Stimulated activated CD4-positive, alpha-beta T cell treated with anti-CD3 and anti-CD28 coated beads, Interleukin-2, amount 100 ng/mL, for 4 hours (primary cell): ENCODE measurements at places on chromosomes 4 and X.

GRCh38 chr4:99664716-99665115 lies 7.1 kb upstream of the C4orf54 start:
- DNase-seq, result no peak

DNA sequence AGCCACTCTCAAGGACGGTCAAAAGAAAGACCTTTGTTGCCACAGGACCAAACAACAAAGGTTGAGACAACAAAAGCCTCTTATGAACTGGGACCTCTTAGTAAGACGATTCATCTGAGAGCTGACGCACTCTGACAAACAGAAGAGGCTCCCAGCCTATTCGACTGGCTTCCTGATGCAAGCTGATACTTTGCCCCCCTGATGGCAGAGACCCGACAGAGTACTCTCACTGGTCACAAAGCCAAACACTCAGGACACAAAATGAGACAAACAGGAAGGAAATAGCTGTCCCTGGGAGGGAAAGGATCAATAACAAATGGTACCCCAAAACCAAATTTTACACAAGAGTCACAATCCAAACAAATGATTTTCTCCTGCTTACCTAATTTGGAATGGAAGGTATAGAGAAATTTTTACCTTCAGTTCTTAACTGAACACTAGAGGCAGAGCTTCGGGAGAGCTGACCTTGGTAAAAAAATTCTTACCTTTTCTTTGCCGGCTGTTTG lies 75.2 kb upstream of the PLAC8 start:
- no peak for DNase-seq

DNA sequence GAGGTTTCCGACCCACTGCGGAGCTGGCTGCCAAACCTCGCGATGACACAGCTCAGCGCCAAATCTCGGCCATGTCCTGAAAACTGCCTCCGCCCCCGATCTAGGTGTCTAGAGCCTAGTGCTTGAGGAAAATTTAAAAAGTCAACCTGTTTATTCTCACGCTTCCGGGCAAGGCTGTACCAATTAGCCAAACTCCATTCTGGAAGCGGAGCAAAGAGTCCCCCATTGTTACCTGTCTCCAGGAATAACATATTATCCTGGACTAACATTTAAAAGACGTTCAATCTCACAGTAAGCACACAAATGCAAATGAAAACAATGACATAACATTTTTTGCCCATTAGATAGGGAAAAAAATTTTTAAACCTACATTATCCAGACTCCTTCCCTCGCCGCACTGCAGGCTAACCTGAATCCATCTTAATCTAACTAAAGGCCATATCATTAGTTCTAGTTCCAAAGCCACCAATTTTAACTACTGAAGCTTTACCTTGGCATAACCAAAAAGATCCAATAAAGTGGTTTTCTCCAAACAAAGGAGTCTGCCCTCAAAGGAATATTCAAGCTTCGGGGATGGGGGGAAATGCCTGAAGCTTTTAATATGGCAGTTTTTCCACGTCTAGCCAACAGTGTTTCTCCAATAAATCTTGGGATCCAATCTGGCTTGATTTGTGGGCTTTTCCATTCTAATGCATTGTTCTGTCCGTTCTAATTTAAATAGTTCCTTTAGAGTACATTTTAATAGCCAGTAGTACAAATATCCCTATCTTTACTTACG lies 1.9 kb downstream of the HUWE1 start:
- DNase-seq, result no peak

DNA sequence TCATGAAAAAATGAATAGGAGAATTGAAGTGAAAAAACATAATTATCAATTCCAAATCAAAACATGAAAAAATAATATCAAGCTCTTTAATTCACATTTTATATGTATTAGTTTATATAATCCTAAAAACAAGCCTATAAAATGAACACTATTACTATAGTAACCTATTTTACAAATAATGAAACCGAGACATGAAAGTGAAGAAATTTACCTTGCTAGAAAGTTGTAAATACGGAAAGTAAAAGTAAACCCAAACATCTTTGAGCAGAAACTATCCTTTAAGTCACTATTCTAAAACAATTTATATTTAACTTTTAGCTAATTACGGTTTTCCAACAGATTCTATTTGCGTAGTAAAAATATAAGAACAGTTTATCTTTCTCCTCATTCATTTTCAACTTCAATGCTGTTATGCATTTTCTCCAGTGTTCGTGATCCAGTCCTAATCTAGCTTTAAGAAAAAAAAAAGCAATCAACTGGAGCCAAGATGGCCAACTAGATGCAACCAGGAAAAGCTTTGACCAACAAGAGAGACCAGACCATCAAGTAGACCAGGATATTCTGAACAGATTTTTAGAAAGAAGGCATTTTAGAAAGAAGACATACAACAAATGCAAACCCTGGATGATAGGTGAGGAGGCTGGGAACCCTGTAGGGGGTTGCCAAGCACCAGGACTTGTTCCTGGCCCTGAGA lies 67.0 kb downstream of the DDX53 start:
- DNase-seq, result no peak

DNA sequence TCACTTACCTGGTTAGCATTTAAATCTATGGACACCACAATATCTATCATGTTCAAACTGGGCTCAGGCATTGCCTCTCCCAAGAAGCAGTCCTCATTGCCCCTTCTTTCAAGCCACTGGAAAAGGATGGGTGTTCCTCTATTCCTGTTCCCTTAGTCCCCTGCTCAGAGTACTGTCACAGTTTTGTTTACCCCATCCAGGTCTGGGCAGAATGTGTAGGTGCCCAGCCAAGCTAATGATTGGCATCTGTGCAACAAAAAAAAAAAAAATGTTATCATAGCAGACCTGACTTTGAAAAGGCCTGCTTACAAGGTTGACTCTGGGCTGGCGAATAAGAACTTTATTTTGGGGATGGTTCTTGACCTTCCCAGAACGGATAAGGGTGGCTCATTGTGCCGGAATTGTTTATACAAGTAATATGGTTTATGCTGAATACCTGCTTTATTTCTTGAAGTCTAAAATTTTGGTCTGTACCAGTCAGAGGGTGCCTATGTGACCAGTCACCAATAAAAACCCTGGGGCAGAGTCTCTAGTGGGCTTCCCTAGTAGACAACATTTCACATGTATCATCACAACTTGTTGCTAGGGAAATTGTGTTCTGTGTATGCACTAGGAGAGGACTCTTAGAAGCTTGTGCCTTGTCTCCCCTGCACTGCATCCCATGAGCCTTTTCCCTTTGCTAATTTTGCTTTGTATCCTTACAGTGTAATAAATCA lies 47.9 kb downstream of the JADE3 start:
- DNase-seq, result no peak

- DNase-seq, result no peak
These were observed 336.5 kb upstream of the SFRP2 start for GRCh38 chr4:154125340-154125739.

- no peak for DNase-seq
These were observed 459.7 kb upstream of the TRAM1L1 start for GRCh38 chr4:117545039-117545438.

GRCh38 chr4:146949559-146949958 lies 3.9 kb upstream of the TTC29 start:
- no peak for DNase-seq

- no peak for DNase-seq
These were observed 1814.9 kb downstream of the STIM2 start for GRCh38 chr4:28675582-28675981.

DNA sequence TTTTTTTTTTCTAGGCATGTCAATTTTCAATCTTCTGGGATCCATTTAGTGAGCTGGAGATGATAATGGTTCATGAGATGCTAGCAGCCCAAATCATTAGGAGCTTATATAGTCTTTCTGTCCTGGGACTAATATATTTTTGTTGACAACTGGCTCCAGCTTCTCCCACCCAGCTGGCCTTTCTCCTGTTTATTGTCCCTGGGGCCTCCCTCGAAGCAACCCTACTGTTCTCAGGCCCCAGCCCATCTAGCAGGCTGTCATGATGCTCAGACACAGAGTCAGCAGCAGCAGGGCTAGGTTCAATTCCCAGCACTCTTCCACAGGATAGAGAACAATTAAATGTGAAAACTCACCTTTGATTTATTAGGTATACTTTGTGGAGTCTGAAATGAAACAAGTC lies 127.6 kb upstream of the MID1 start:
- no peak for DNase-seq

GRCh38 chr4:162075726-162076125 lies 88.1 kb downstream of the FSTL5 start:
- DNase-seq, result no peak

- DNase-seq, result no peak
These were observed 81.4 kb downstream of the ARHGAP10 start for GRCh38 chr4:147813109-147813773.

- DNase-seq, result no peak
These were observed 2277.7 kb upstream of the AGA start for GRCh38 chr4:179719766-179720450.

DNA sequence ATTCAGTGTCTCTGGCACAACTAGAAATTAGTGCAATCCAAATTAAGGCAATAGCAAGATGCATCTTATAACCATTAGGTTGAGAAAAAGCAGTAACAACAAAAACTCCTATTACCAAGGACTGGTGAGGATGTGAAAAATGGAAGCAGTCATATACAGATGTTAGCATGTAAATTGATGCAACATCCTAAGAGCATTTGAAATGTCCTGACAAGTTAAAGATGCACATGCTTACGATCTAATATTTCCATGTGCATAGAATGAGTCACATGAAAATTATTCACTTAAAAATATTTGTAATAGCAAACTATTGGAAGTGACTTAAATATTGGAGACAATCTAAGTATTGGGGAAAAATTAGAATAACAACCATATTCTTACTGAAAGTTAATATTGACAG lies 163.0 kb downstream of the FAM13A start:
- no peak for DNase-seq

DNA sequence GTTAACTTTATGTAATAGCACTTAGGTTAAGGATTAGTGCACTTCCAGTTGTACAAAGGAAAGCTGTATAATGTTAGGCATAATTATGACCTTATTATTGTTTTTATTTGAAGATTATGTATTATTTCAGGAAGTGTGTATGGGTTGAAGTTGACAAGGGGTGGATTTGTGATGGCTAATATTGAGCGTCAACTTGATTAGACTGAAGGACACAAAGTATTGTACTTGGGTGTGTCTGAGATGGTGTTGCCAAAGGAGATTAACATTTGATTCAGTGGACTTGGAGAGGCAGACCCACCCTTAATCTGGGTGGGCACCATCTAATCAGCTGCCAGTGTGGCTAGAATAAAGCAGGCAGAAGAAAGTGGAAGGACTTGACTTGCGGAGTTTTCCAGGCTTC lies 127.3 kb downstream of the PPARGC1A start:
- DNase-seq, result no peak

DNA sequence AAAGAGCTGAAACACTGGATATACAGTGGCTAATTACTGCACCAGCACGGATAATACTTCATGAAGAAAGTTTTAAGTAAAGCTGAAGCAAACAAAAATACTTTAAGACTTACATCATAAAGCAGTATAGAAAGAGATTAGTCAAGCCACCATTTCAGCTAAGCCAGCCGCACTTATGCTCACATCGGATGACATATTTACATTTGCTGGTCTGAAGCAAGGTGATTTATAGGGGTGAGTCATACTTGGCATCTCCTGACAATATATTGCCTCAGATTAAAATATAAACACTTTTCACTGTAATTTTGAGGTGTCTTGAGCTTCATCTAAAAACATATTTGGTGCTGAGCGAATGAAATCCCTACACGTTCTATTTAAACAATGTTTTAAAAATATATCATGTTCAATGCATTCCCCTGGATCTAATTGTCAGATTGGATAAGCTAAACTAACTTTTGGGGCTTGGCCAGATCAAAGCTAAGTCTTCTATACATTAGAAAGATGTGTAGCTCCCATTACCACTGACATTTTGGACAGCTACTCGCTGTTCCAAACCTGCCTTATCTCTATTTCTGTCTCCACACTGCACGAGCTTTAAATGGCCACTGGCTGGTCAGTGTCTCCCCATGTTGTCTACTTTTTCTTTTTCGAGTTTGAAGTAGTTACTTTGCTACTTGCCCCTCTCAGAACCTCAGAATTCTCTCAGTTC lies 103.2 kb downstream of the VCX2 start:
- DNase-seq, result no peak

- DNase-seq, result no peak
These were observed 110.6 kb upstream of the C1QTNF7 start for GRCh38 chr4:15317246-15317645.

DNA sequence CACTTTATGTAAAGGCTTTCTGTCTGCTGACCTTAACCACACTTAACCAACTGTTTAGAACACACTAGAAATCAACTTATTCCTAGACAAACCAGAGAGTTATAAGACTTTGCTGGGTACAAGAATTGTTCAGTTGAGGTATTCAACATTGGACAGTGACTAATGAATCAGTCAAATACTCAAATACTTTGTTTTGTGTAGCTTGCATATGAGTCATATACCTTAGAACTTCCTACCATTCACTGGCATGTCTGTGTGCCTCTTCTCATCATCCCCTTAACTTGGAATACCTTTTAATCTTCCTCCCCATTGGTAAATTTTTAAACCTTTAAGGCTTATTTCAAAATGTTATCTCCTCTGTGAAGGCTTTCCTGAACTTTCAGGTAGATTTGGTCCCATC lies 708.8 kb upstream of the GRIA3 start:
- DNase-seq, result no peak

DNA sequence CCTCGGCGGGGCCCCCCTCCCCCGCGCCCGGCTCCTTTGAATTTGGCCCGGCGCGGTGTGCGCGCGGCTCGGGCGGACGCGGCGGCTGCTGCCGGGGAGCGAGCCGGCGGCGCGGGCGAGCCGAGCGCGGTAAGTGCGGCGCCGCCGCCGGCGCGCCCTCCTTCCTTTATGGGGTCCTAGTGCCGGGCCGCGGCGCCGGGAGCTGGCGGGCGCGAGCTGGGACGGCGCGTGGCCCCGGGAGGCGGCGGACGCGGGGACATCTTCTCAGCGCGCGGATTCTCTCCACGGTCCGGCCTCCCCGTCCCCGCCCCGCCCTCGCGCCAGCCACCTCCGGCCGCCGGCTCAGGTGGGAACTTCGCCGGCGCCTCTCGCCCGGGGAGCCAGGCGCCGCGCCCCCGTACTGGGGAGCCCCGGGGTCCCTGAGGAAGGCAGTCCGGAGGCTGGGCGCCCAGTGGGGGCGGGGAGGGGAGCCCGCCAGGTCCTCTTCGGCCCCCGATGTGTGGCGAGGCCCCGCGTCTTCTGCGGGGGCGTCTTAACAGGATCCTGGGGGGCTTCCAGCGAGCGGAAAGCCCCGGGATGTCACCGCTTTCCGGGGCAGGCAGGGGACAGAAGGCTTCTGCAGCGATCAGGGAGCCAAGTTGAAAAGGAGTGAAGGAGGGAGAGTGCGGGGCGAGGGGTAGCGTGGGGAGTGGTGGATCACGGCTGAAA lies 98.4 kb upstream of the TENM3 start:
- no peak for DNase-seq

GRCh38 chr4:94550352-94550751 lies 98.6 kb downstream of the PDLIM5 start:
- DNase-seq, result no peak

GRCh38 chrX:25531096-25531495 lies 515.3 kb upstream of the ARX start:
- DNase-seq, result no peak

DNA sequence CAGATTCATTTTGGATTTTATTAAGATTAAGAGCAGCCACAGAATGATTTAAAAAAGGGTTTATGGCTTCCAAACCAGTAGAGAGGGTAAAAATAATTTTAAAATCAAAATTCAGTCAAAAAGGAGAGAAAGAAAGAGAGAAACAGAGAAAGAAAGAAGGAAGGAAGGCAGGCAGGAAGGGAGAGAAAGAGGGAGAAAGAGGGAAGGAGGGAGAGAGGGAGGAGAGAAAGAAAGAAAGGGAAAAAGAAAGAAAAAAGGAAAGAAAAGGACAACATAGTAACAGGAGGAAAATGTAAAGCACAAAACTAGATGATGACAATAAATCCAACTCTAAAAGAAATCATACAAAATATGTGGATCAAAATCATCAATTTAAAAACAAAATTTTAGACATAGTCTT lies 79.6 kb upstream of the FRG1 start:
- no peak for DNase-seq
